Stimulated activated CD4-positive, alpha-beta T cell treated with anti-CD3 and anti-CD28 coated beads, TNF-alpha, amount 100 ng/mL, for 24 hours (primary cell): ENCODE measurements at places on chromosomes 7 and 10.

DNA sequence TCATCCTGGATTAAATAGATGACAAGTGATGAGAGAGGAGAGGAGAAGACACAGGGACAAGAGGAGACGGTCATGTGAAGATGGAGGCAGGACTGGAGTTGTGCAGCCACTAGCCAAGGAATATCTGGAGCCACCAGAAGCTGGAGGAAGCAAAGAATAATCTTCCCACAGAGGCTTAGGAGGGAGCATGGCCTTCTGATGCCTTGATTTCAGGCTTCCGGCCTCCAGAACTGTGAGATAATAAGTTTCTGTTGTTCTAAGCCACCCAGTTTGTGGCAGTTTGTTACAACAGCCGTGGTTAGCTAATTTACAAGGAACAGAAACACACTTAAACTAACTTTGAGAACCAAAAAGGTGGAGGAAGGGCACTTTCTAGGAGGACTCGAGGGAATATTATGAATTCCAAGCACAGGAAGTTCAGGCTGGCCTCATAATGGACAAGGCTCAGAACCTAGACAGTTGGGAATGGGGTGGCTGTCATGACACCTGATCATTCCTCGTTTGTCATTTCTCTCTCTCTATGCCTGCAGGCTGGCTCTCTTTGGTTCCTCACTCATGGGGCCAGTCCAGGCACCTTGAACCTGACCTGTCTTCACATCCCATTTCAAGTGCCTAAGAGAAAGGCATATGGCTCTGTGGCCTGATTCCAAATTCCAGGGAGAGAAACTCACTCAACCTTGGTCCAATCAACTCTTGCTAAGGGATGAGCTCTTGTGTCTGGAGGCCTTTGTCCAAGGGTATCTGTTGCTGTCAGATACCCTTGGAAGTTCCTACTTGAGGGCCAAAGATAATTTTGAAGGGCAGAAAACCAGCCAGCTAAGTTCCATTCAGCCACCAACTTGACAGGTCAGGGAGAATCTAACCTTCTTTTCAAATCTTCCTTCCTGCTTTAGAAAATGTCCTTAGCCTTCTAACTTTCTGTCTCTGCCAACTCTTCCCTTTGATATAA is 33.5 kb upstream of the PDZD8 start:
- no peak for DNase-seq

DNA sequence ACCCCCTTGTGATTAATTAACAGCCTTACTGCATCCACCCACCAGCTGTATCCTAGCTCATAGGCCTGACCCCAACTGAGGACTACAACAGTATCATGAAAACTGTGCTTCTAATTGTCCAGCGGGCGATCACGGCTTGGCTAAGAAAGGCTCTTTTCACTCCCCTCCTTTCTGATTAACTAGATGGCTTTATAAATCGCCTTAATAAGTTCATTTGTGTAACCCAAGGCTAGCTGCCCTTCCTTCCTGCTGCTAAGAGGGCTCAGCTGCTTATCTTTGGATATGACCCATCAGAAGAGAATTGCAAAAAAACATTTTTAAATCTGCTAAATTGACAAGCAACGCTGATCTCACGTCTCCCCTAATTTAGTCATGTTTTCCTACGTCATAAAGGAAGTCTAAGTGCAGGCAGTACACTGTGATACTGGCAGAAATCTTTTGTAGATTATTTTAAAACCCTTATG is 163.0 kb upstream of the LAMB4 start:
- DNase-seq: no peak

DNA sequence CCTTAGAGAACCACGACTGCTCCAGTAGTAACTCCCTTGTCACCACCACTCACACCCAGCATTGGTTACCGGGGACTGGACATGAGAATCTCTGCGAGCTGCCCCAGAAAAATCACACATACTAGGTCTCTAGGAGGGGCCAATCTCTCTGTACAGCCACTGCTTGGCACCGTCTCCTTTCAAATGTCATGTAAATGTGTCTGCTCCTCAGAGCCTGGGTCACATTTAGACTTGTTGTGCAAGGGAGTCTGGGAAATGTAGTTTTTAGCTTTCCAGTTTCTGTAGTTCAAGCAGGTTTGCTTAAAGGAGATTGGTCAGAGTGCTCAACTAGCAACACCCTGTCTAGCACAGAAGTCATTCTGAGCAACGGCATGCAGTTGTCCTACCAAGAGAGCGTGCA is 60.0 kb downstream of the CHN2 start:
- DNase-seq: no peak

DNA sequence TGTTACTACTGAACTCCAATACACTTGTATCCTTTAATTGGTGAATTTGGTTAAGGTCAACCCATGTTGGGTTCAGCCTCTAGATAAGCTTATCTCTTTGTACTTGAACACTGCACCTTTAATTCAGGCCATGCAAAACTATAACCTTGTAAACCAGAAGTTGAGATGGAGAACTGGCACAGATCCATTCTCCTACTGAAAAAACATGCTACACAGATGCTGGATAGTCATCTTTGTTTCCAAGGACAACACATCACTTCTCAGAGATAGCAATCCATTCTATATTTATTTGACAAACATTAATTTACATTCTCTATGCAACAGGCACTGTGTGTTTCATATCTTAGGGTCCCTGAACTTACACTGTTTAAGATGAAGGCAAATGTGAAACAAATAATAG is 2.9 kb upstream of the CDK14 start:
- DNase-seq: no peak

DNA sequence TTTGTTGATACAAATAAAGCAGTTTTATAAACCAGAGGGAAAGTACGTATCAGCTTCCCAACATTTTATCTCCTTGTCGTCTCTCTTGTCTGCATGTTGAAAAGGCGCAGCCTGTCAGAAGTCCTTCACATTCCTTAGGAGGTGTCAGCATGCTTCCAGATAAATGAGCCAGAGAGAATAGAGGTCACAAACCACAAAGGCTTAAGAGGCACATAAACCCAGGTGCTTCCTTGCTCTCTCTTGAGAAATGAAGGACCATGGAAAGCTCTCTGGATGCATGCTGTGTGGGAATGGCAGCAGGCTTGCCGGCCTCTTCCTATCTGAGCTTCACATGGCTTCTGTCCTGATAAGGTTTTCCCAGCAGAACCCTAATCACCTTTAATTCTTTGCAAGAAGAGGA is 448.5 kb downstream of the XPNPEP1 start:
- DNase-seq: no peak

DNA sequence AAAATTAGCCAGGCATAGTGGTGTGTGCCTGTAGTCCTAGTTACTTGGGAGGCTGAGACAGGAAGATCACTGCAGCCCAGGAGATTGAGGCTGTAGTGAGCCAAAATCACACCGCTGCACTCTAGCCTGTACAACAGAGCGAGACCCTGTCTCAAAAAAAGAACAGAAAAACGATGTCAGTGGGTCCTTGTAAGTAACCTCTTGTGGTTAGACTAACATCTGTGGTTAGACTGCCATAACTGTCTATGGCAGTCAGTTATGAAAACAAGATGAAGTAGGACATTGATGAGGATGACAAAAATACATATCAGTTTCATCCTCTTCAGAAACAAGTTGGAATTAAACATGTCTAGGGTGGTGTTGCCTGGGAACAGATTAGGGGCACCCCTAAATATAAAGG is 53.3 kb downstream of the AKAP9 start:
- no peak for DNase-seq

DNA sequence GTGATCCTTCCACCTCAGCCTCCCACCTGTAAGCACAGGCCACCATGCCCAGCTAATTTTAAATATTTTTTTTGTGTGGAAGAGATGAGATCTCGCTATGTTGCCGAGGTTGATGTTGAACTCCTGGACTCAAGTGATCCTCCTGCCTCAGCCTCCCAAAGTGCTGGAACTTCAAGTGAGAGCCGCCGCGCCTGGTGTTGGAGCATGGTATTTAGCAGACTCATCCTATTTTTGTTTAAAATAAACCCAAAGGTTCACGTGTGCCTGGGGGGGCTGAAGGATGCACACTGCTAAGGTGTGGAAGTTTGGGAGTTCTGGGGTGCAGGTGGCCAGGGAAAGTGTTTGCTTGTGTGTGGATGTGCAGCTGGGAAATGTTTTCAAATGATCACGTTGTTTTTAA is 18.1 kb downstream of the PDGFA start:
- DNase-seq: no peak

DNA sequence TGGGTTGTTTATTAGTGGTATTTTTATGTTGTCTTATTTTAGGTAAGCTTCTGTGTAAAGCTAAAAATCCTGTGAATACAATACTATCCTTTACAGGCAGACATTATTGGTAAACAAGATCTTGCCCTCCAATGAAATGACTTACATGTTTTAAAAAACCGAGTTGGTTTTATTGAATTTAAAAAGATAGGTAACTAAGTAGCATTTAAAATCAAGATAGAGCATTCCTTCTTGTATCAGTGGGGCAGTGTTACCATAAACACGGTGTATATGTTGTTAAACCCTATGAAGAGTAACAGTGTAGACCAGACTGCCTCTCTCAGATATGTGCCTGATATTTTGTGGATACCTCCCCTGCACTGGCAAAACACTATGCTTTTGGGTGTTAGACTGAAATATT is 81.0 kb downstream of the SNX10 start:
- no peak for DNase-seq

DNA sequence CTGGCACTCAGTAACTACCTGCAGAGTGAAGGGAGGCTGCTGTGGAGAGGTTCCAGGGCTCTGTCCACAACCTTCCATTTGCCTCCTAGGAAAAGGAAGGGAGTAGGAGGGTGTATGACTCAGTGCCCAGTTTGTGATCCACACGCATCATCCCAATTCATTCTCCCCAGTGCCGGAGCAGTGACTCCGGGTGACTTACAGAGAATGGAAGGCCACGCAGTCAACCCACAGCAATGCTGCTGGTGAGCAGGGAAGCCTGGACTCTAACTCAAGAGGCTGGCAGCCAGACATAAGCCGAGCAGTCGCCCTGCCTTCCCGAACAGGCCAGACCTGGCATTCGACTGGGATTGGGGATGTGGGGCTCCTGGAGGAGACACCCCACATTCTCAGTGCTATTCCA is 139.9 kb downstream of the SH3PXD2A start:
- DNase-seq: no peak

GRCh38 chr7:159191236-159191635 is 46.6 kb upstream of the VIPR2 start:
- DNase-seq: no peak

GRCh38 chr7:72055426-72055825 is 356.7 kb downstream of the CALN1 start:
- no peak for DNase-seq

GRCh38 chr7:155455132-155455693 is 2.7 kb upstream of the EN2 start:
- DNase-seq: no peak

GRCh38 chr10:84541289-84541637 is 212.9 kb downstream of the CCSER2 start:
- DNase-seq: no peak

- DNase-seq: no peak
Measured at GRCh38 chr7:75980430-75981202, 13.8 kb downstream of the TMEM120A start.

GRCh38 chr10:71392791-71393781 is 3.6 kb upstream of the CDH23 start:
- no peak for DNase-seq

GRCh38 chr10:28796606-28797512 is 119.5 kb downstream of the BAMBI start:
- no peak for DNase-seq

DNA sequence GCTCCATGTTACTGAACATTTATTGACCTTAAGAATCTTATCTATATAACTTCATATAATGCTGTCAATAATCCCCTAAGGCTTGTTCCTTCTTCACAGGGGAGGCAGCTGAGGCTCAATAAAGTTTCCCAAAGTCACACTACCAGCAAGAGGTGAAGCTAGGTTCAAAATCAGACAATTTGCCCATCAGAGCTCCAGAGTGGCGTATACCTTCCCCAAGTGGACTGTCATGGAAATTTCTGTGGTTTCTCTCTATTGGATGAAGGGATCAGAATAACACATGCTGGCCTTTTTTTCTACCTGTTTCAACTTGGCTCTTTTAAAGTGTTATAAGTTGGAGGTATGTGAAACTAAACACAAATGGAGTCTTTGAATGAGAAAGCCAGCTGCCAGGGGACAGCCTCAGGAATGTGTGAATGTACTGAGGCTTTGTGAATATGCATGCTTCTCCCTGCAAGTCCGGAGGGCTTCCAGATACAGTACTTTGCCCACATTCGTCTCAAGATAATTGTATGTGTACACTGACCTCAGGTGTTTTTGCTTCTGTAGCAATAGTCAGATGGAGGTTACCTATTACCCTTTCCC is 656.3 kb upstream of the CELF2 start:
- no peak for DNase-seq

GRCh38 chr7:8500286-8500685 is 66.9 kb downstream of the NXPH1 start:
- DNase-seq: no peak

DNA sequence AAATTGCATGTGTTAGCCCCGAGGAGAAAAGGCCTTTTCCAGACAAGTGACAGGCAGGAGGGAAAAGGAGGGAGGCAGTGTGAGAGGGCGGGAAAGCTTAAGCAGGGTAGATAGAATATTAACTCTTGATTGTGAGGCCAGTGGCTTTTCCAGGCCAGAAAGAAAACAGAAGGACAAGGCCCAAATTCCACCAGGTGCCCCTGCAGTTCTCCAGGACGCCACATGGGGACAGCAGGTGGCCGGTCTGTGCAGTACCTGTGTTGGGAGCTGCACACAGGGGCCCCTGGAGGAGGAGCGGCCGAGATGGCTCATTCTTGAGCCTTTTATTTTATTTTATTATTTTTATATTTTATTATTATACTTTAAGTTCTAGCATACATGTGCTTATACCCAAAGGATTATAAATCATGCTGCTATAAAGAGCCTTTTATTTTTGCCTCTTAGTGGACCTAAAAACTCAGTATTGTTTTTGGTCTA is 141.3 kb upstream of the KLF14 start:
- no peak for DNase-seq

GRCh38 chr7:131747658-131748232 is 191.3 kb upstream of the PODXL start:
- DNase-seq: no peak

DNA sequence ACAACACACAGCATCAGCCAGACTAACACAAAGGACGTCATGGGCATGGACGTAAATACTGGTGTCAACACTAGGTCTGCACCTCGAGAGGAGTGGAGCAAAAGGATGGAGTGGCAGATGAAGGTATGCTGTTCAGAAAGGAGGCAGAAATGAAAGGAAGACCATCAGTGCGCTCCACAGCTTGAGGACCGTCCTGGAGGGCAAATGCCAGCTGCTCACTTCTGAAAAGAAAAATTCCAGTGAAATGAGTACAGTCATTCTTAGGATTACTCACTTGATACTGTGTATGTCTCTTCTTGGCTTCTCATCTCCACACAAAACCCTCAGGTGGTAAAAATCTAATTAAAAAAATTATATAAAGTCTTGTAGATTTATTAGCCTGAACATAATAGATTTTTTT is 44.8 kb downstream of the EGFR start:
- no peak for DNase-seq

- DNase-seq: no peak
Measured at GRCh38 chr10:119073584-119073983, 7.0 kb downstream of the EIF3A start.

DNA sequence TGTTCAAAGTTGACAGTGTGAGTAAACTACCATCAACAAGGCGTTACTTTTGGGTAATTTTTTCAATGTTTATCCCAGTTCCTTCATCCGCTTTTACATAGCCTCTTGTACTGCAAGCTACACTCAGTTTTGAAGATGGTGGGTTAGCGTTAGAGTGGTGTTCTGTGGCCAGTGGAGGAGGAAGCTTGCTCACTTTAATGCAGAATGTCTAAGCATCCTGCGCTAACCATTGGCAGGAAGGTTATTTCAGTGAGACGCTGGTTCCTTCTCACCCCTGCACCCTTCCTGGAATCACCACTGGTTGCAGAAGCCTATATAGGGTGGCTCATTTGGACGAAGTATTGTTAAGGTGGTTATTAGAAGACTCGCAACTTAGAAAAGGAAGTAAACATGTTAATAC is 159.1 kb downstream of the CELF2 start:
- DNase-seq: no peak
